ENCODE measurements at places on chromosomes 12 and 14.

DNA sequence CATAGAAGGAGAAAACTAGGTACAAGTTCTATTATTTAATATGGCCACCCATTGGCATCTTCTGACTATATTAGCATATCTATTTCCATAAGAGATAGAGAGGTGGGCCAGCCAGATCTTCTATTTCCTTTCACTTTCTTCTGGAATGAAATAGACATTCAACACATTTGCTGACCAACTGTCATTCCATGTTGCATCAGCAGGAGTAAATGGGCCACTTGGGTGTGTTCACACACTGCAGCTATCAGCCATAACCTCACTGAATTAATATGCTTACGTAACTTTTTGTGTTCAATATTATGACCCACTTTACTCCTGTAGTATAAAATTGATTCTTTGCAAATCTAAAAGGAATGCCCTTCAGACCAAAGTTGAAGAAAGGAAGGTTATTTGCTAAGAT lies 106.2 kb upstream of the LGR5 start:
- no peak for DNase-seq

DNA sequence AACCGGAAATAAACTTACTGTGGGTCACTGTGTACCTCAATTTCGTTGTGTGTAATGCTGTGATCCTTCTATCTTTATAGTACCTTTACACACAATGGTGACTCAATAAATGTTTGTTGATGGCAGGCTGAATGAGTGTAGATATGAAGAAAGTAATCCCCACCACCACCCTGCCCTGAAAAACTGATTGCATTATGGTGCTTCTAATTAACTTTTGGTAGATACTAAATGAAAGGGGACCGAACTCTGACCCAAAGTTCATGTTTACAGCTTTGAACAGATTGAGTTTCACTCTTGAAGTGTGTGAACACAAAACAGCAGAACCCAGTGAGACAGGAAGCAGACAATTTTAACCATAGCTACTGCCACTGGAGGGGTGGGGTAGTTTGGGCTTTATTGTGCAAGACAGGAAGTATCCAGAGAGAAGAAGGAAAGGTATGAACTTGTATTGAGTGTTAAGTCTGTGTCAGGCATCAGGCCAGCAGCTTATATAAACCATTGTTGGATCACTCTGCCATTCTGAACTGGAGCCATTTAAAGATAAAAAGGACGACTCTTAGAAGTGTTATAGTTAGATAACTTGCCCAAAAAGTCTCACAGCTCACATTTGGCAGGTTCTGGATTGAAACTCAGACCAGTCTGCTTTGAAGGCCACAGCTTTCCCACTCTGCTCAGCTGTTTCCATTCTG lies 197.0 kb upstream of the AMIGO2 start:
- DNase-seq: no peak

- no peak for DNase-seq
Measured at GRCh38 chr12:101939856-101940265, 62.5 kb downstream of the DRAM1 start.

- no peak for DNase-seq
Measured at GRCh38 chr12:9669534-9669933, at the start of gene CLEC2D. TSS of gene CLEC2D (plus strand) at chr12:9669713. CDS start at chr12:9669735, 22 bp downstream.

- DNase-seq: no peak
Measured at GRCh38 chr14:81655423-81656314, 122.0 kb upstream of the SEL1L start.

DNA sequence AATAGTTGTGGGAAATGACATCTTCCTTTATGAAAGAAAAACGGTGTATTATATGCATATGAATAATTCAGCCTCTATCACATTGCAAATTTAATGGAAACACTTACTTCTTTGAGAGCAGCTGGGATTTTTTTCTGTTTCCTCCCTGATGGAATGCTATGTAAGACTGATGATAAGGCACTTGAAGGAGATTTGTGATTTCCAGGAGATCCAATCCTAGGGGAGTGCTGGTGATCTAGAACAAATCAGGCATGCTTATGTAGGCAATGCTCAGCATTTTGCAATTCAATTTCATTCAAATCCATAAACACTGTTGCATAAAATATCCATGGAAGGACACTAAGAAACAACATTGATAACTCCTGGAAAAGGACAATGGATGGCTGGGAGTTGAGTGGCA lies 16.0 kb upstream of the NR2C1 start:
- DNase-seq: no peak

- DNase-seq: no peak
Measured at GRCh38 chr14:99899578-99900178, 106.5 kb downstream of the EML1 start.

DNA sequence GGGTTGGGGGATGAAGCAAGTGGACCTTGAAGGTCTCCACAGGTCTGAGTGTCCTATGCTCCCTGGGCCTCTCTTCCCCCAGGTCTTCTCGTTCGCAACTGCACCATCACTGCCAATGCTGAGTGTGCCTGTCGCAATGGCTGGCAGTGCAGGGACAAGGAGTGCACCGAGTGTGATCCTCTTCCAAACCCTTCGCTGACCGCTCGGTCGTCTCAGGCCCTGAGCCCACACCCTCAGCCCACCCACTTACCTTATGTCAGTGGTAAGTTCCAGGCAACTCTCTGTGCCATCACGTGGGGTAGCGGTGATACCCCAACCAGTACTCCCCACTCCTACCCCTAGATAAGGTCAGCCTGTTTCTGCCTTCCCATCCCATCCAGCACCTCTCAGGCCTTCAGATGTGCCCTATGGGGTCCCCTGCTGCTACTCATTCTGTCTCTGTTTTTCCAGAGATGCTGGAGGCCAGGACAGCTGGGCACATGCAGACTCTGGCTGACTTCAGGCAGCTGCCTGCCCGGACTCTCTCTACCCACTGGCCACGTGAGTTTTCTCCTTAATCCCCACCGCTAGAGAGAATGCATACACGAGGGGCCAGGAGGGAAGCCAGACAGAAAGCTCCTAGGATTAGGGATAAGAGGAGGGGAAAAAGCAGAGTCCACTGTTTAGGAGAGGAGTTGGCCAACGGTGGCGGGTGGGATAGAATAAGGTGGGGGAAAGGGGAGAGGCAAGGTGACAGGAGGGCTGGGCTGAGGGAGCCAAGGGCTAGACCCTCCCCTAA lies 1.6 kb upstream of the TAPBPL start:
- DNase-seq: no peak

DNA sequence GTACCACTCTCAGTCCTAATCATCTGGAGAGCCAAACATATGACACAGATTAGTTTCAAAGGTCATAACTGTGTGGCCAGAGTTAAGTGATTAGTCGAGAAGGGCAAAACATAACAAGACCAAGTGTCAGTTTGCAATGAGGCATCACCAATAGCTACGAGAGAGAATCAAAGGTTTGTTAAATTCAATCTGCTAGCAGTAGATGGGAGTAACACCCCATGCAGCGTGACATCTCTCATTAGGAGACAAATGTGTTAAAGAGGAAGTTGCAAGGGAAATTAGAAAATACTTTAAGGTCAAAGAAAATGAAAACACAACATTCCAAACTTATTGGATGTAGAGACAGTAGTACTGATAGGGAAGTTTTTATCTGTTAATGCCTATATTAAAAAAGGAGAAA lies 135.7 kb upstream of the SYT10 start:
- DNase-seq: no peak

DNA sequence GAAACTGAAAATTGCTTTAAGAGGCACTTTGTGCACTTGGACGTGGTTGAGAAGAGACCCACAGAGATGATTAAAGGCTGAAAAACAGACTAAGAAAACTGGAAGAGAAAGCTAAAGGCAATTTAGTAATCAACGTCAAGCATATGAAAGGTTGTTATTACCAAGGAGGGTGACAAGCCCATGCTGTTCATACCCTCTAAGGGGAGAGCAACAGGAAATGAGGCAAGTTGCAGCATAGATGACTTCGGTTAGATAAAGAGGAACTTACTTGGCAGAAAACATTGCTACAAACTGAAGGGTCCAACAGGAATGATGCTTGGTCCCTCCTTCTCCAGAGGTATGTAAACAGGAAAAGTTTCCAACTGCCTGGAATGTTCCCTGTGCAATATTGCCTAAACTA lies 107.8 kb downstream of the DUSP6 start:
- DNase-seq: no peak

All from sciatic nerve (tissue), 2 donors.